ENCODE measurements at places on chromosomes 11 and 22.

GRCh38 chr11:83394331-83394730 lies 108.2 kb upstream of the CCDC90B start:
- DNase-seq = no peak

DNA sequence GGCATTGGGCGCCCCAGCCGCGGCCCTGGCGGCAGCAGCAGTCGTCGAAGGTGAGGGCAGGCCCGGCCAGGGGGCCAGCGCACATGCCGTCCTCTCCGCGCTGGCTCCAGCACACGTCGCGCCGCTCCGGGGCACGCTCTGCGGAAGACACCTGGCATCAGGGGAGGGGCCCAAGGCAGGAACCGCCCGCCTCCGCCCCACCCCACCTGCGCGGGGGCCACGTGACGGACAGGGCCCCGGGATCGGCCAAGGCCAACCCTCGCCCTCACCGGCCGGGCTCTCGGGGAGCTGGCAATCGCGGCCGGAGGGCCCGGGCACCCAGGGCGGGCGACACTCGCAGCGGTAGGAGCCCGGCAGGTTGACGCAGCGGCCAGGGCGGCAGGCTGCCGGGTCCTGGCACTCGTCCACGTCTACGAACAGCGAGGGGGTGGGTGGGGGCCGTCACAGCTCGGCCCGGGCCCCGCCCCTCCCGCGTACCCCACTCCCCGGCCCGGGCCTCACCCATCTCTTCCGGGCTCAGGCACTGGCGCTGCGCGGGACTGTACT lies 14.9 kb downstream of the SCYL1 start:
- DNase-seq = no peak

DNA sequence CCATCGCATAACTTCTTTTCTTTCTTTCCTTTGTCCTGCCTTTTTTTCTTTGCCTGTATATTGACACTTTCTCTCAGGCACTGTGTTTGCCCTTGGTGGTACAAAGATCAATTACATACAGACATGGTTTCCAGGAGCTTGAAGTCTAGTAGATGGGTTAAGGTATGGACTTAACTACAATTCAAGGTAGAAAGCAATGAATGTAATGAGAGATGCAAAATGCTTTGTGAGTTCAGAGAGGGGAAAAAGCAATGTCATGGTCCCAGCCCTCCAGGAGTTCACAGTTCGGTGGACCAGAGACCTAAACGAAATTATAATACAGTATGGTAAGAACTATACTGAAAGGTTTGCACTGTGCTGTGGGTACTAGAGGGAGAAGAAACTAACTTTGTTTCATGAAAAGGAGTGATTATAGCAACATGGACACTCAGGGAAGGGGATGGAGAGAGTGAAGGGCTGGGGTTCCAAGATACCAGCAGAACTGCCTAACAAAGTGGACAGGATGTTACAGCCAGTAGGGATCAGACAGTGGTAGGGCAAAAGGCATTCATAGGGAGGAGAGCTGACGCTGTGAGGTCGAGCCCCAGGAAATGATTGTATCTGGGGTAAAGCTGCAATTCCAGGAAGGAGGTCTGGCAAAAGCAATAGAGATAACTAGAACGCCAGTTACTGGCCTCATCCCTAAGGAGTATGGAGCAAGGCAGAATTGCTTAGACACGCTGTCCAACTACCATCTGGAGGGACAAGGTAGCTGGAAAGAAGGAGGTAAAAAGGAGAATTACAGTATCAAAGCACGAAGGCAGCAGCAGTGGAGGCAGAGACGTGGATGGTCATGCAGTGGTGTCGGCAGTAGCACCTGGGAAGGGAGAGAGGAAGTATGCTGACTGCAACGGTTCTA lies 158.3 kb upstream of the MTMR2 start:
- DNase-seq = no peak

GRCh38 chr22:24930678-24931077 lies 15.8 kb downstream of the LHFPL7 start:
- no peak for DNase-seq

DNA sequence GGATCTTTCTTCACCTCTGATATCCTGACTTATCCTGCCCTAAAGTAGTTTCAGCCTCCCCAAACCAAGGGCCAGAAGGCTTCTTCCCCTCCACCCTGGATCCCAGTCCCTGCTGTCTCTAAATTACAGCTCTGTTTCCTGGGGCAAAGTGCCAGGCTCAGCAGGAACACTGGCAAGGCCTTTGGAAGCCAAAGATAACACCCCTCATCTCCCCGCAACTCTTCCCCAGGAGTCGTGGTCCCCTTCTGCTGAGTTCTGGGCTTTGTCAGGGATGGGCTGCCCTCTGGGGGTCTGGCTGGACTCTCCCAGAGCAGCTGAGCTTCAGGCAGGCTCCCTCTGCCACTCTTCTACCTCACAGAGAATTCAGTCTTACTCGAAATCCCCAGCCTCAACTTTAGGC lies 53.8 kb upstream of the AMPD3 start:
- DNase-seq = no peak

- DNase-seq = no peak
These were observed 8.7 kb upstream of the TPCN2 start for GRCh38 chr11:69040051-69040450.

- DNase-seq = no peak
These were observed 91.8 kb downstream of the RNF169 start for GRCh38 chr11:74840486-74840885.

DNA sequence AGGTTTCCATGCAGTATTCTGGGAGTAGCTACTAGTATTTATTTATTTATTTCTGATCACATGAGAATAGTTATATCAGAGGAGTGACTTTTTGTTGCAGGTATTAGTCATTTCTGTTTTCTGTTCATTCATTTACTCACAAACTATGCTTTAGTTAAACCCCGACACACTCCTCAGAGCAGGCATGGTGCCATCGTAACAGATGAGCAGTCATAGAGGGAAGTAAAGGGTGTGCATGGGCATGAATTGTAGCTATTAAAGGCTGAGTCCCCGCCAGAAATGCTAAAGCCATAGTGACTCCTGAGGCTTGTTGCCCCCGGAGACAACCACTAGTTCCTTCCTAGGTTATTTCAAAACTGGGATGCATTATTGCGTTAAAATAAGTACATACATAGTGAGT lies 10.6 kb downstream of the JHY start:
- DNase-seq = no peak

- DNase-seq = no peak
These were observed 201.2 kb downstream of the PGR start for GRCh38 chr11:100928426-100928825.

DNA sequence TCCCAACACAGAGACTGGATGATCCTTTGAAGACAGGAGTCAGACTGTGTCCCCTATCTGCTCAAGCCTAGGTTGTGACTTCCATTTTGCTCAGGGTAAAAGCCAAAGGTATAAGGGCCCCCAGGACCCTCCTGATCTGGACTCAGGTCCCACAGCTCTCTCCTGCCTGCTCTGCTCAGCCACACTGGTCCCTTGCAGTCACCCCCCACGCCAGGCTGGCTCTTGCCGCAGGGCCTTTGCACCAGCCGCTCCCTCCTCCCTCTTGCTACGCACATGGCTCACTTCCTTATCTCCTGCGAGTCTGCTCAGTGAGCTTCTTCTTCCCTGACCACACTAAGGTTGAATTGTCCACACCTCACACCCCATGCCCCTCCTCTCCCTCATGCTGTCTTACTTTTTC lies 28.4 kb upstream of the CACNG2 start:
- DNase-seq = no peak

DNA sequence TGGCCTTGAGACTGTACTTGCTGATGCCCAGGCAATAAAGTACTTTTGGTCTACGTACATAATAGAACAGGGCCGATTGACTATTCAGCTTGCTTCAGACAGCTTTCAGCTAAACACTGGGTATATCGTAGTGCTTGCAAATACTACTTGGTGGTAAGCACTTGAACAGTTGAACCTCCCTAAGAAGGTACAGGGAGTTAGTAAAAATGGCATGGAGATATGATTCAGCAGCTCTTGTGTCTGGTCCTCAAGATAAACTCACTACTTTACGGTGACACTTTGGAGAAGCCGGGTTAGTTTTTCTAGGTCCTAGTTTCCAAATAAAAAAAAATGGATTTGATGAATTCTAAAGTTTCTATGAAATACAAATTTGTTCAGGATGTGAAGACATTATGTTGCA lies 7.3 kb downstream of the CCDC117 start:
- DNase-seq = no peak

- no peak for DNase-seq
These were observed at the start of gene RTN4R for GRCh38 chr22:20268279-20269012. RTN4R (minus strand) TSS chr22:20268318; CDS start chr22:20268092, 226 bp downstream.
